ENCODE measurements at places on chromosomes 1 and 21. TPM values are rescaled to one million over a fixed set of nuclear protein-coding genes. Genes with fewer than 3 reads are reported as not detected.

DNA sequence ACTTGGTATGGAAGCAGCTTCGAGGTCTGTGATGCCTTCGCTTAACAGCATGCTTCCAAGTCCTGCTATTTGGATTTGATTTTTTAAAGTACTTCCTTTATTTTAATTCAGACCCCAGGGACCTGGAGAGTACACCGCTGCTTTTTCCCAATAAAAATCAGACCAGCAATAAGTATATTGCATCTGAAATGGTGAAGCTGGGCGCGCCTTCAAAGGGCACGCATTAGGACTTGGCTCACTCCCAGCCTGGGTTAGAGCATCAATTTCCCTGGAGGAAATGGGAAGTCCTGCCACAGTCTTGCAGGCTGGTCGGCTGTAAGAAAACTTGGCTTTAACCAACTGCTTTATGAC lies 325.1 kb downstream of the RRAGC start:
- ATAC-seq, result no peak

- no peak for ATAC-seq
These were observed 13.0 kb upstream of the SAMSN1 start for GRCh38 chr21:14559102-14559501.

MRPL9 gene
- total RNA-seq, result 72.0 TPM

DNA sequence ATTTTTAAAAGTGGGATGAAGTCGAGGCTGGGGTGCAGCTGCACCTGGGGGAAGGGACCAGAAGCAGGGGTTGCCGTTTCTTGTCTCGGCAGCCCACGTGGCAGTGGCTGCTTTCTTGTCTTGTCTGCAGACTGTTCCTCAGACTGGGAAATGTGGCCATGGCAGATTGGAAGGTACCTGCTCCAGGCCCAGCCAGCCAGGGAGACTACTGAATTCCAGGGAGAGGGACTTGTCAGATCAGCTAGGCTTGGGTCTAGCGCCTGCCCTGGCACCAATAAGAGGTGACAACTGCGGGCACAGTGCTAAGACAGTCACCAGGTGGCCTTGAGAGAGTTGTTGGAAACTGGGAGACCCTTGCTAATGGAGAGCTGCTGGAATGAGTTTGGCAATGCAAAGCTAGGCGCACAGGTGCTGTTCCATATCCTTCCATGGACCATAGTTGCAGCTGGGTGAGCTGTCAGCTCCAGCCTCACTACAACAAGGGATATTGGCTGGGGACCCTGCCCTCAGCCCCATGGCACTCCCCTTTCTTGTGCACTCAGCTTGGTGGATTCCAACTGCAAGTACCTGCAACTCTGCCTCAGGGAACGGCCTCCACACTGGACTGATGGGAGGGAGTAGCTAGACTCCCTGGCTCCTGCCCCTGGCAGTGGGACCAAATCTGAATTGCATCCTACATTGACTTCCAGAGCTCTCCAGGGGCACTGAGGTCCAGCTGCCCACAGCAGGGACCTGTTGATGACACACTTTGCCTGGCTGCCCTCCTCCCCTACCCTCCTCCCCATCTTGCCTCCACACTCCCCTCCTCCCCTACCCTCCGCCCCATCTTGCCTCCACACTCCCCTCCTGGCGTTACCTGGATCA lies 9.9 kb upstream of the IL22RA1 start:
- no peak for ATAC-seq

DNA sequence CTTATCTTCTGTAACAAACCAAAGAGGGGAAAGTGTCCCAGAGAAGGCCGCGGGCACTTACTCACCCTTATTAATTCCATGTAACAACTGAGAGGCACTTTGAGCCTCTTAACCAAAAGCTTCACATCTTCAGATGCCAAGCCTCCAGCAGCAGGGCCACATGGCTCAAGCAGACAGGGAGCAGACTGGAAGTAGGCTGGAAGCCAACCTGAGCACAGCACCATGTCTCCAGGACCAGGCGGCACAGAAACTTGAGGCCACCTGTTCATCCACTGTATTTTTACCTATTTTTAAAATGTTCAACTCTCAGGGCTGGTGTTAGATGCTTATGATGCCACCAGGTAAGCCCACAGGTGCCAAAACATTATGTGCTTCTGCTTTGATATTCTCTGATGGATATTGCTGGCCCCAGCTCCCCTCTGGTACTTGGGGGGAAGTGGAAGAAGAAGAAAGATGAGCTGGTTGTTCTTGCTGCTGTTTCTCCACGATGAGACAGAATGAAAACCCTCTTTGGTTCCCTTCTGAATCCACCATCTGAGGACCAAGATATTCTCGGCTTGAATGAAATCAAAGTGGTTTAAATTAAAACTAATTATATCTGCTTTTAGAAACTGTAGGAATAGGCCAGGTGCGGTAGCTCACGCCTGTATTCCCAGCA lies 30.6 kb upstream of the SDE2 start:
- ATAC-seq, result no peak

- ATAC-seq, result peak; percentile 43
These were observed 422.2 kb upstream of the DEPDC1 start for GRCh38 chr1:68919075-68919474.

GRCh38 chr1:9058465-9058864 lies 11.0 kb downstream of the SLC2A5 start:
- ATAC-seq, result no peak

EIF2D gene
- 41.8 TPM for total RNA-seq

NPHP4 gene
- total RNA-seq, result 4.7 TPM

DNA sequence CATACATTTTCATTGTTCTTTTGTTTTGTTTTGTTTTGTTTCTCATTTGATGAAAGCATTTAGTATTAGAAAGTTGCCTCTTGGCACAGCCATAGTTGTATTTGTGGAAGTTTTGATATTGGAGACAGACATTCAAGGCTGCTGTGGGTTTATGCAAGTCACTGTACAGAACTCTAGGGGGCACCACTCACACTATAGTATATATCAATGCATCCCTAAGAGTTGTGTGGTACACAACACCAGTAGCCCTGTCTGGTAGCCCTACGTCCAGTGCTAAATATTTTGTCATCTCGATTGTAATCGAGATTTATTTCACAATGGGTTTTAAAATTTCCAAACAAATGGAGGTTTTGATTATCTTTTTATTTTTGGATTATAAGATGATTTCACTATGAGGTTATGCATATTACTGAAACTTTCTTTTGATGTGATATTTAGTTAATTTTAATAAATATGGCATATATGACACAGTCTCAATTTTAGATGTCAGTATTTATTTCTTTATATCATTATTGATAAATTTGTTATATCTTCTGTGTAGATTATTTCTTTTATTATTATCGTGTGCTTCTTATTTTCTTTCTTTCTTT lies 112.2 kb downstream of the NR5A2 start:
- peak; percentile 75 for ATAC-seq

- ATAC-seq, result no peak
These were observed 485.5 kb downstream of the PTPRC start for GRCh38 chr1:199124351-199124750.

GRCh38 chr21:26368591-26369320 lies 198.2 kb upstream of the APP start:
- no peak for ATAC-seq

DNA sequence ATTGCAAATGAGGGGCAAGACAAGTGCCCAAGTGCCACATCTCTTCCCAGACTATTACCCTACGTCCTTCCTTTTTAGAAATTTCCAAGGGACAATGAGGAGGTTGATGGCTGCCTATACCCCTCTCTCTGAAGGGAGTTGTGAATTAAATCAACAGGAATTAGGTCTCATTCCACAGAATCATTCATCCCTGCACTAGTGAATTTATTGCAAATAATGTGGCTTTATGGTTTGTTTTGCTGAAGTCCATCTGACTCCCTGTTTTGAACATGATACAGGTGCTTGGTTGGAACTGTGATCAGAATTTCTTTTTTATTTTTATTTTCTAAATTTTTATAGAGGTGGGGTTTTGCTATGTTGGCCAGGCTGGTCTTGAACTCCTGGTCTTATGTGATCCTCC lies 34.3 kb upstream of the THEM4 start:
- ATAC-seq, result no peak

DNA sequence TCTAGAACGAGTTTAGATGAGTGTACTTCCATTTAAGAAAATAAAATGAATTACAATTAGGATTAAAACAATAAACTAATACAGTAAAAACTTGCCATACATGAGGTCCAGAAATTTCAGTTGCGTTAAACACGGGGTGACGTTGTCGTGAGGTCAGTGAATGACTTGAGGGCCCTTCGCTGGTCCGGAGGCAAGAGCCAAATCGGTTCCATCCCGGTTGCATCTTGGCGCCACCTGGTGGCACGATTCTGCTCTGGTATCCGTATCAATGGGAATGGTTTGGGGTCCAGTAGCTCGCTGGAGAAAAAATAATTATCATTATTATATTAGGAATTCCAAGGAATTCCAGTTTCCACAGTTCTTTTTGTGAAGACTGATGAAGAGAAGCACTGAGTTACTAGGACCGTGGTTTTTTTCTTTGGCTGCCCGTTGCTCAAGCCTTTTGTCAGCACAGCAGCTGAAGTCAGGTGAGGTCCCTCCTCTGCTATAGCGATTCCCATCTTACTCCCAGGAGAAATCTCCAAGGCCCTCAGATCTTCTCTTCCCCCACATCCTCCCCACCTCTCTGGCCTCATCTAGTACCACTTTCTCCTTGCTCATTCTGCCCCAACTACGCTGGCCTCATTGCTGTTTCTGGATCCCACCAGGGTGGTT lies 161.4 kb downstream of the SLC35F3 start:
- ATAC-seq, result no peak

- peak; percentile 80 for ATAC-seq
These were observed 243.0 kb downstream of the SLC45A1 start for GRCh38 chr1:8560611-8561544.

TTC22 gene
- 113 TPM for total RNA-seq

TSPEAR gene
- total RNA-seq, result 0.08 TPM

GRCh38 chr1:160630523-160631451 lies 16.1 kb downstream of the SLAMF1 start:
- no peak for ATAC-seq

DNA sequence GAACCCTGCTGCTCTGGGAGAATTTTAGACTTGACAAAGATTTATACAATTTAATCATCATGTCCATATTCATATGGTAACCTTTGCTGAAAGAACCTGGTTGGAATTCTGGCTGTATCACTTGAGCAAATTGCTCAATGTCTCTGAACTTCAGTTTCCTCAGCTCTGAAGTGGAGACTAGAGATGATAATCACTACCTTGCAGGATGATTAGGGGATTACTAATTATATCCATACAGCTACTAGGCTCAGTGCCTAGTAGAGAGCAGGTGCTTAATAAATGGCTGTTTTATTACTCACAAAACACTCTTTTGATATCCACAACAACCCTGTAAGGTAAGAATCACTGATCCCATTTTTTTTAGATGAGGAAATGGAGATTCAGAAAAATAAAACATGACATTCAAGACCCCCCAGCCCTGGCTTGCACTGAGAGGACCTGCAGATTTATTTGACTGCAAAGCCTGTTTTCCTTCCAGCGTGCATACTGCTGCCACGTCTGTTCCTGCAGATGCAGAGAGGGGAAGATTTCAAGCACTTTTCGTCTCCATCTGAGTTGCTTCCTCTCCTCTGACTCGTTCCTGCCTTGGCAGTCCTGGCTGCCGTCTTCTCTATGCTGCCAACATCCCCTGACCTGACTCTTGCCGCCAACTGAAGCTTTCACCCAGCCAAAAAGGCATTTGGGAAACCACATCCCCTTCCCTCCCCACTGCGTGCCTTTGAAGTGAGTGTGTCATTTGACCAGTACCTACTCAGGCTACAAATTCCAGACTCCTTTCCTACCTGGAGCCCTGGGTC lies 203.0 kb downstream of the PLPP3 start:
- ATAC-seq, result no peak

GRCh38 chr1:64527165-64527564 lies 57.2 kb downstream of the CACHD1 start:
- ATAC-seq, result no peak

DNA sequence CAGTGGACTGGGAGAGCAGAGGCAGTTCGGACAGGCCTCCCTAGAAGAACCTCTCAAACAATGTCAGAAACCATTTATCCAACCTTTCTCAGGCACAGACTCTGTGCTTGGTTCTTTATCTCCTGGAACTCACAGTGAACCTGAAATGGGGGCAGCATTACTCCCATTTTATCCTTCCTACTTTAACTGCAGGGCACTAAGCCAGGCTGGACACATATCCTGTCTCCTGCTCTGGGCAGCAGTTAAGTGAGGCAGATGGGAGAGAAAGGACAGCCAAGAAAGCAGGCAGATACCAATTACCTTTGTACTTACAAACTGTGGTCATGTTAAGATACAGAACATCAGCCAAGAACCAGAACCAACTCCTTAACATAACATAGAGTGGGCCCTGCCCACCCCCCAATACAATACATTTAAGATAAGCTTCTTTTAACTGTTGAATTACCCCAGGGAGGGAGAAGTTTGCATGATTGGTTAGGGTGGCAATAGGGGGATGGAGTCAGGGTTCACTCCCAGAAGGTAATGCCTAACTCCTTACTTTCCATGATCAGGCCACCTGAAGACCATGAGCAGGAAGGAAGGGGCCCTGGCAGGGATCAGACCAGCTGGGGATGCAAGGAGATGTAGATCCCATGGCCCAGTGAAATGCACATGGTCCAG lies 10.9 kb downstream of the KDF1 start:
- no peak for ATAC-seq

LCE1A gene
- total RNA-seq, result not detected

DNA sequence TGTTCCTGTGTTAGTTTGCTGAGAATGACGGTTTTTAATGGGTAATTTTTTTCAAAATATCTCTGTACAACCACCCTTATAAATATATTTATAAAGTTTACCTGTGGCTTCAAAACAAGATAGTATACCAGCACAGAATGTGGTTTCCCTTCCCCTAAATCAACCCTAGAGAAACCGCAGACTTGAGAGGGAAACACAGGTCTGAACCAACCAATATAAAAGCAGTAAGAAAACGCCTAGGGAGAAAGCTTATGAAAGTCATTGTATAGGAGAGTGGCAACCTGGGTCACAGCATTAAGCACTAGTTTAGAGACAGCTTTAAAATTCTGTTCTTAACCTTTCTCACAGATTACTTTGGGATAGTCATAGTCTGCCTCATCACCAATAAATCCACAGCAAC lies 180.6 kb upstream of the LHX8 start:
- ATAC-seq, result no peak

DNA sequence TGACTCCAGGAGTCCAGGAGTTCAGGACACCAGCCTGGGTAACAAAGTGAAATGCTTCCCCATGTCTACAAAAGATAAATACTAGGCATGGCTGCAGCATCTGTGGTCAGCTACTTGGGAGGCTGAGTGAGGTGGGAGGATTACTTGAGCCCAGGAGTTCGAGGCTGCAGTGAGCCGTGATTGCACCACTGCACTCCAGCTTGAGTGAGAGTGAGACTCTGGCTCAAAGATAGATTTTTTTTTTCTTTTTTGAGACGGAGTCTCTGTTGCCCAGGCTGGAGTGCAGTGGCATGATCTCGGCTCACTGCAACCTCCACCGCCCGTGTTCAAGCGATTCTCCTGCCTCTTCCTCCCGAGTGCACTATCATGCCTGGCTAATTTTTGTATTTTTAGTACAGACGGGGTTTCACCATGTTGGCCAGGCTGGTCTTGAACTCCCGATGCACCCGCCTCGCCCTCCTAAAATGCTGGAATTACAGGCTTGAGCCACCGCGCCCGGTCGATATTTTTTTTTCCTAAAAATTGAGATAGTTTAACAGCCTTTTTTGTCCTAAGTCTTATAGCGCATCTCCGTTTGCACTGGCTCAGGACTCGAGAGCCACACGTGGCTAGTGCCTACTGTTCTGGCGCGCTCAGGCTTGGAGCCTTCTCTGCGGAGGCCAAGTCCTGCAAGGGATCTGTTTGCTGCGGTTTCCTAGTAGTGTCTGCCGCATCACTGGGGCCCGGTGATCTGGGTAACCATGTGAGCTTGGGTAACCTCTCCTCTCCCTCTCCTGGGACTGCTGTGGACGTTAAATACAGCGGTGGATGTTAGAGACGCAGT lies 1.0 kb upstream of the MFN2 start:
- ATAC-seq, result peak; percentile 30
